Ecto neural progenitor cell (in vitro differentiated cells): ENCODE measurements at places on chromosomes 2 and 18.

DNA sequence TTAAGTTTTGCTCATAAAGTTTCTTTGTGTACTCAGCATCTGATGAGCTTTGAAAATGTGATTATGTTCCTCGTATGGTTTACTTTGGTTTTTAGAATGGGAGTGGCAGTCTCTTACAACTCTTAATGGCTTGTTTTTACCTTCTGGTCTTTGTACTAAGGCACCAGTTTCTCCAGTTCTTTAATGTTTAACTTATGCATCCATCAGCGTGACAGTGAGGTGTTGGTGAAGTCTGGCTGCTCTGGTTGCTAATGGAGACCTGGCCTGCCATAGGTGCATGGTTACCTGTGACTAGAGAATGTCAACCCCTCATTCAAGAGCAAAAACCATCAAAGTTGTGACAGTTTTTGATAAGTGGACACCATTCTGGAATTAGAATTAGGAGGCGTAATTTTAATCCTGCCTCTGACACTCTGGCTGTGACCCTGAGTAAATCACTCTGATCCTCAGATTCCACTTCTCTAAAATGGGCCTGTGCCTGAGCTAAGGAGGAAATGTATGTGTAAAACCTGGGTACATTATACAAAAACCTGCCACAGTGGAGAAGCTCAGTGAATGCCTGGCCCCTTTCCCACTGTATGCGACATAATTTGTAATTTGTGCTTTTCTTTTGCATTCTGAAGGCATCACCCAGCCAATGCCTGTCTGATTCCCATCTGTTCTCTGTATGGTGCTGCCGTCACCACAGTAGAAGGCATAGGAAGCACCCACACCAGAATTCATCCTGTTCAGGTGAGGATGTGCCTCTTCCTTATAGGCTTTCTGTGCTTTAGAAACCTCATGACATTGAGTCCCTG is 11.2 kb downstream of the AOX1 start:
- no peak for DNase-seq

GRCh38 chr2:18566145-18566769 is 5.8 kb upstream of the RDH14 start:
- no peak for DNase-seq

GRCh38 chr2:196259507-196260481 is 88.4 kb upstream of the STK17B start:
- no peak for DNase-seq

DNA sequence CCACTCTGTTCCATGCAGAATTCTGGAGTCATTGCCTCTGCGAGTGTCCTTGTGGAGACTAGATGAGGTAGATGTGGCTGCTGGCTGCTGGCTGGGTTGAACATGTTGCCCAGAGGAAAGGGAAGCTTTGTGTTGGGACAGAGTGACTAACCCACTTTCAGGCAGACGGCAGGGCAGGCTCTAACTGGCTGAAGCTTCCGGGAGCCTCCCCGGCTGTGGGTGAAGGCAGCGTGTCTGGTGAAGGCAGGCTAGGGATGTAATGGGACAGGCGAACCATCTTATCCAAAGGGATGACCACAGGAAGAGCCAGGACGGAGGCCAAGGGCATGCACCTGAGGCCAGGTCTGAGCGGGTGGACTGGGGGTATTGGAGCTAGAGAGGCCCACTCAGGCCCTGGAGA is 16.0 kb downstream of the ASPRV1 start:
- no peak for DNase-seq

- DNase-seq, result no peak
Observed at GRCh38 chr2:9748577-9748976, 94.7 kb upstream of the TAF1B start.
